Adrenal gland (tissue), 19 donors: ENCODE measurements at places on chromosomes 1 and 21.

DNA sequence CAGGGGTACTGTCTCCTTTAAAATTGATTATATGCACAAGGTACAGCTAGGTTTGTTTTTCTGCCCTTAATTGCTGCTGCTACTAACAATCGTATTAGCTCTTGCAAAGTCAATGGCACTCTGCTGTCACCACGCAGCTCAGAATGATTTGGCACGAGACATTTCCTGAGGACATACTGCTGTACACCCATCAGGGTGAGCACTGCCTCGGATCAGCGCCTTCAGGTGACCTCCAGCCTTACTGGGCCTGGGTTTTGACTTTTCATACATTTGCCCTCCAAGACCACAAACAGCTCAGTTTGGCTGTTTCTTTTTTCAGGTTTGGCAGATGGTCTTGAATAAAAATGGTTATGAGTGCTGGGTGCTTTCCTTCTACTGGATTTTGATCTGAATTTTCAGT lies 110.9 kb downstream of the NTPCR start:
- no peak for DNase-seq

GRCh38 chr1:22545141-22545540 lies 18.1 kb upstream of the EPHA8 start:
- DNase-seq: no peak

- no peak for DNase-seq
Observed at GRCh38 chr1:145927916-145928643, 796 bp upstream of the RBM8A start.

GRCh38 chr1:43932786-43933385 lies 715 bp upstream of the ARTN start:
- DNase-seq: no peak

DNA sequence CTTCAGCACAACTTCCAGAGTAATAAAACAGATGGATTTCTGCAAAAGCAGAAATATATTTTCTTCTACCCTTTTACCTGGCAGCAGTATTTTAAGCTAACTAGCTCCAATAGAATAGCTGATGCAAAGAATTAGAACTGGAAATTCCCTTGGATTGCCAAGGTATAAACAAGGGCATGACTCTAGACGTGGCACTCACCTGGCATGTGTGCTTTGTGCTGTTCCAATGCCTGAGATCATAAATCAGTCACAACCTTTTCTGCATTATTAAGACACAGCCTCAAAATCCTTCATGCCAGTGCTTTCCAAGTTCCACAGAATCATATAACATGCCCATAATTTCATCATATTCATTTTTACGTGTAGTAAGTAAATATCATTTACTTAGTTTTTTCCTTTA lies 1048.7 kb downstream of the ADGRL2 start:
- no peak for DNase-seq

DNA sequence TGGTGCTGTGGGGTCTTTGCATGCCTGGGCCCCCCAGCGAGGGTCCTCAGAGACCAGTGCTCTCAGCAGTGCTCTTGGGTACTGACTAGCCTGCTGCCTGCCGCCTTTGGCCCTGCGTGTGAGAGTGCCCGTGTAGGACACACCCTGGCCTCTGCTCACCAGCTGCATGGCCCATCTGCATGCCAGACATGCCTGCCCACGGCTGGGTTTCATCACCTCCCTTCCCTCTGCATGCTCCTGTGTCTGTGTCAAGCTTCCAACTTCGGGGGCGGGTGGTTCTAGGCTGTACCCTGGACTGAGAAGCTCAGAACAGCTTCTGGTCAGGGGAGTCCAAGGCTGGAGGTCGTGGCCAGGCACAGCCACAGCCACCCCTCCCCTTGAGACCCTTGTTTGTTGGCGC lies 56.9 kb downstream of the PTPRF start:
- no peak for DNase-seq

- peak; percentile 42 for DNase-seq
Observed at GRCh38 chr1:3069491-3070308, 697 bp downstream of the PRDM16 start.

DNA sequence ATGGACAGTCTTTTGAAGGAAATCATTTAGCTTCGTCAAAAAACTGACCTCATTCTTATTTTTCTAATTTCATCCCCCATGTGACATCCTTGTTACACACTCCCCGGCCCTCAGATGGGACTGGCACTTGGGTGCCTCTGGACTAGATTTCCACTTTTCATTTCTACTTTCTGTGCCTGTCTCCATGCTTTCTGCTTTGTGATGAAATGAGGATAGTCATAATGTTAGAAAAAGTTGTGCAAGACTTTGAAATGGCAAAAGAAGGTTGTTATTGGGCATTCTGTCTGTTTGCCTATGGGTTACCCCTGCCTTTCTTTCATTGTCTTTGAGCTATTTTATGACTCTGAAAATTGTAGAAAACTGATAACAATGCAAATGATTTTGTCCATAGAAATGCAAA lies 54.9 kb downstream of the MDM4 start:
- DNase-seq: no peak

GRCh38 chr1:89701746-89702241 lies 68.9 kb downstream of the LRRC8C start:
- no peak for DNase-seq

GRCh38 chr1:30447701-30448100 lies 275.7 kb downstream of the MATN1 start:
- no peak for DNase-seq

DNA sequence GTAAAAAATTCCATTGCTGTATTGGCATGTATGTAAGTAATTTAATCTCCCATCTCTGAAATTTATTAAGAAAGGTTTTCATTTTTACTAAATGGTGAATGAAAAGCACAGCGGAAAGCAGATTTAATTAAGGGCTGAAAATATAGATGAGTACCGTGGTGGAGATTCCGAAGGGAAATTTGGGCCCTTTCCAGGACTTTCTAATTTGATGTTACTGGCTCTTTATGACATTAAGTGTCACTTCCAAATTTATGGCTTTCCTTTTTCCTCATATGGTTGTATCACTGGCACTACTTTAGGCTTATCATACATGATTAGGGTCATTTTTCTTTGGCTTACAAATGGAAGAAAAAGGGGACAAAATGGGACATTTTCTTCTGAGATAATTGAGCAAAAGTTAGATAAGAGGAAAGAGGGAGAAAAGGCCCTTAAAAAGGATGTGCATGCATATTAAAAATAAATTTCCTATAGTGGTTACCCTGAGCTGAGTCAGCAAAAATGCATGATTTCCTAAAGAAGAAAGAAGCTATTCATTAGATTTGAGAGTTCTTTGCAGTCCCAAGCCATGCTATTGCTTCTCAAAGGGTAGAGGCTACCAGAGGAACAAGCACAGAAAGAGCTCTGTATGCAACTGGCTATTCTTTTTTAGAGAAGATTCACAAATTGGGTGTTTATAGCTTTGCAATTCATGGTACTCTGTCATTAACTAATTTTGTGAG lies 74.9 kb upstream of the CNIH3 start:
- DNase-seq: no peak

DNA sequence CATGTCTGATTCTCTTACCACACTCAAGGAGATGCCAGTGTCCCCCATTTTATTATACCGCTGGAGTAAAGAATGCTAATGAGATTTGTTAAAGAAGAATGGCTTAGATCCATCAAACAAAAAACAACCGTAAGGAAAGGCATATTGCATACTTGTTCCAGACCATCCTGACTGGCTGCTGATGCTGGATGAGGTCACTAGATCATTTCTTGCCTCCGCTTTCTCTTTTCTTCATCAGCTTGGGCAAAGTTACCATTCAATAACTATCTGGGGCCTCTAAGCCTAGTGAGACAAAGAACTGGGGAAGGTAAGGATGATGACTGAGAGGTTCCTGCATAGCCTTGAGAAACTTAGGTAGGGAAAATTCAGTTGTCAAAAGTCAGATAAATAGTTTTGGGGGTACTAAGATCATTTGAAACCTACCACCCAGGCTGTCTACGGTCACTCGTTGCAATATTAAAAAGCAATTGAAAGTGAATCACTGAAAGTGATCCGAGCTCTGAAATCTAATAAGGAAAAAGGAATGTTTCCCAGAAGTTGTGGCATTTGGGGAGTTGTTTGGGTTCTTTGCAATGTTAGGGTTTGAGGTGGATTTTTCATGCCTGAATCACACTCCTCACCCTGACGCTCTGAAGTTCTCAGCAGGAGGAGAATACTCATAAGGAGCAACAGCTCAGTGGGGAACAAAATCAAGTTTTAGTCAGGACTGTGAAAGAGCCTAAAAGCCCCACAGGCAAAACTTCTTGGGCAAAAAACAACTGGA lies 176.8 kb downstream of the HHIPL2 start:
- no peak for DNase-seq

DNA sequence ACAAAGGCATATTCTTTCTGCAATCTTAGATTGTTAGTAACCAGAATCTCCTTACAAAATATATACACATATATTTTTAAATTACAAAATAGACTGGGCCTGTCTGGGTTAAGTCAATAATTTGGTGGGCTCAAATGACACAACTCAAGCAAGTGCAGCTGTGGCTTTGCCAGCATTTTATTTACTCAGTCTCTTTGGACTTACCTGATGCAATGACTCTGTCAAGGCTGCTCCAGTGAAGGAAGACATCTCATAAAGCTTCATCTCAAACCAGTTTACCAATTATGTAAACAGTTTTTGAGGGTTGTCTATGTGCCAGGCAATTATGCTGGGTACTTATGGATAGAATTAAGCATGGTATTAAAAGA lies 22.8 kb upstream of the ABCA4 start:
- no peak for DNase-seq

GRCh38 chr21:46307625-46308024 lies 16.0 kb downstream of the C21orf58 start:
- no peak for DNase-seq

DNA sequence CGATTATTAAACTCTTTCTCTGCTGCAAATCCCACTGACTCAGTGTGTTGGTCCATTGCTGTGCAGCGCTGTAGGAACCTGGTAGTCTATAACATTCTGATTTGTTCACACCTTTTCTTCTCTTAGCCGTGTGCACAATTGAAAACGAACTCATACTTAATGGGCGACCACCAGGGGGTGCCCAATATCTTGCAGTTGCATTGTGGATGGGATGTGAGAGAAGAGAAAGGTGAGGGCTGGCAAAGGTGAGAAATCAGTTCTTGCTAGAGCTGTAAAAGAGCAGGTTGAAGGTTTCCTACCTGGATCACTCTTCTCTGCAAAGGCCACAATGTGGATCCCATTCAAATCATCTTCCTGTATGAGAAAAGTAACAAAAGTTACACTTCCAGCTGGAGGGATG lies 51.0 kb downstream of the CASQ2 start:
- DNase-seq: peak; percentile 71

GRCh38 chr1:221602830-221603229 lies 139.1 kb downstream of the DUSP10 start:
- no peak for DNase-seq

- DNase-seq: no peak
Observed at GRCh38 chr1:197920414-197921117, 3.4 kb downstream of the LHX9 start.

DNA sequence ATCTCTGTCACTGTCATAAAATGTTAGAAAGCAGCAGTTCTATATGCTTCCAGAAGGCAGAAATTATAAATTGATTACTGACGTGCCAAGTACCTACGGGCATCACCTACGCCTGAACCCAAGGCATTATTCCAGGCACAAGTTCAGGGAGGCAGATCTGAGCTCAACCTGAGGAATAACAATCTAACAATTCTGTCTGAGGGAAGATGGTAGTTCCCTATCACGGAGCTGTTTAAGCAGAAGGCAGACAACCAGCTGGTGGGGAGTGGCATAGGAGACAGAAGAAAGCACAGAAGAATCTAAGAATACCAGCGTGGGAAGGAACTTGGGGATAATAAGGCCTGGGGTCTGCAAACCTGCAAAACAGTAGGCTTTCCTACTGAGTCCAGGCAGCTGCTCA lies 40.4 kb downstream of the SLC9A1 start:
- DNase-seq: no peak

GRCh38 chr1:235502601-235503402 lies 1.4 kb downstream of the B3GALNT2 start:
- no peak for DNase-seq

GRCh38 chr21:39451332-39452206 lies at the start of gene SH3BGR:
Gene SH3BGR (plus strand): TSS chr21:39451970. CDS start chr21:39452097, 127 bp downstream.
- DNase-seq: no peak

DNA sequence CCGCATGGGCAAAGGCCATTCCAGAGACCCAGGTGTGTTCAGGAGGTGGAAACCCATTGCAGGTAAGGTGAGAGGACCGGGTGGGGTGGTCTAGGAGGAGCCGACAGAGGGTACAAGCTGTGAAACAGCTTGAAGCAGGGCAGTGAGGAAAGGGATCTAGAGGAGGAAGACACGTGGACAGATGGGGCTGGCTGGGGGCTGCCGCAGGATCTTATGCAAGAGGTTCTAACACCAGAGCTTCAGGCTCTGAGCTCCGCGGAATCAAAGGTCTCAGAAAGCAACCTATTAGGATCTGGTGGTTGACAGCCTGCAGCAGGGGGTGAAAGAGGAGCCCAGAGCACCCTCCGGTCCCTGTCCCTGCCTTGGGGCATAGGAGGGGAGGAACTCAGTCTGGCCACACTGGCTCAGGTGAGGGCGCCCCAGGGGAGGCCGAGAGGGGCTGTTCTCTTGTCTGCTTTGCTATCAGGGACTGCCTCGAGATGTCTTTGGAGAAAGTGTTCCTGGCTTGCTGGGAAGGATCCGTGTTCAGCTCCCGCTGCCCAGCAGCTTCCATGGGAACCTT lies 1.9 kb downstream of the TFF1 start:
- DNase-seq: no peak

GRCh38 chr1:33459691-33460090 lies 12.8 kb upstream of the ZSCAN20 start:
- no peak for DNase-seq

- DNase-seq: no peak
Observed at GRCh38 chr1:147812799-147813198, 52.4 kb upstream of the GJA5 start.

DNA sequence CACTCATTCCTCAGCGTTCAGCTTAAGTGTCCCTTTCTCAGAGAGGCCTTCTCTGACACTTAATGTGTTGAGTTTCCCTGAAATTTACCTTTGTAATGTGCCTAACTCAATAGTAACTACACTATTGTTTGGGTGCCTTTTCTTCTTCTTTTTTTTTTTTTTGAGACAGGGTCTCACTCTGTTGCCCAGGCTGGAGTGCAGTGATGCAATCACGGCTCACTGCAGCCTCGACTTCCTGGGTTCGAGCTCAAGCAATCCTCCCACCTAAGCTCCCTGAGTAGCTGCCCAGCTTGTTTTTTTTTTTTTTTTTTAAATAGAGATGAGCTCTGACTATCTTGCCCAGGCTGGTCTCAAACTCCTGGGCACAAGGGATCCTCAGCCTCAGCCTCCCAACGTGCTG lies 50.1 kb downstream of the ARHGEF11 start:
- DNase-seq: no peak

DNA sequence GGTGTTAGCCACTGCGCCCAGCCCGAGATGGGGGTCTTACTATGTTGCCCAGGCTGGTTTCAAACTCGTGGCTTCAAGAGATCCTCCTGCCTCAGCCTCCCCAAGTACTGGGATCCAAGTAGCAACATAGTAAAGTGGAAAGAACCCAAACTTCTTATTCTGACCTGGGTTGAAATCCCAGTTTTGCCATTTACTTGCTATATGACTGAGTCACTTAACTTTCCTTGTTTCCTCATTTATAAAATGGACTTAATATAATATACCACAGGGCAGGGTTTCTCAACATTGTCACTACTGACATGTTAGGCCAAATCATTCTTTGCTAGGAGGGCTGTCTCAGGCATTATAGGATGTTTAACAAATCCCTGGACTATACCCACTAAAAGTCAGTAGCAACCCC lies 6.7 kb downstream of the PFDN2 start:
- no peak for DNase-seq
